ENCODE measurements at places on chromosomes 5 and 9.

DNA sequence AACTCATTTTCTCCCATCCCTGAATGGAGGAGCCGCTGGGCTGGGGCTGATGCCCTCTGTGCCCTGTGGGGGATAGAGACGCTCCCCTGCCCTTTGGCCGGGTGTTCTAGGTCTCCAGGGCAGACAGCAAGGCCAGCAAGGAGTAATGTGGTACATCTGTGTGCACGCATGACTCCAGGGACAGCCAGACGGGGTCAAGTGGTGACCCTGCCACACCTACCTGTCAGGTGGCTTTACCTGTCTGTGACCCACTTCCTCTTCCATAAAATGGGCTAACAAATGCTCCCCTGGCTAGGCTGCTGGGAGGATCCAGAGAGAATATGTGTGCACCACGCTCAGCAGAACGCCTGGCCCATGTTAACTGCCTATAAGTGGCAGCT, 35.4 kb upstream of the BARHL1 start:
- DNase-seq = no peak

GRCh38 chr9:137000177-137000930, 4.0 kb upstream of the CLIC3 start:
- DNase-seq = peak; percentile 69

DNA sequence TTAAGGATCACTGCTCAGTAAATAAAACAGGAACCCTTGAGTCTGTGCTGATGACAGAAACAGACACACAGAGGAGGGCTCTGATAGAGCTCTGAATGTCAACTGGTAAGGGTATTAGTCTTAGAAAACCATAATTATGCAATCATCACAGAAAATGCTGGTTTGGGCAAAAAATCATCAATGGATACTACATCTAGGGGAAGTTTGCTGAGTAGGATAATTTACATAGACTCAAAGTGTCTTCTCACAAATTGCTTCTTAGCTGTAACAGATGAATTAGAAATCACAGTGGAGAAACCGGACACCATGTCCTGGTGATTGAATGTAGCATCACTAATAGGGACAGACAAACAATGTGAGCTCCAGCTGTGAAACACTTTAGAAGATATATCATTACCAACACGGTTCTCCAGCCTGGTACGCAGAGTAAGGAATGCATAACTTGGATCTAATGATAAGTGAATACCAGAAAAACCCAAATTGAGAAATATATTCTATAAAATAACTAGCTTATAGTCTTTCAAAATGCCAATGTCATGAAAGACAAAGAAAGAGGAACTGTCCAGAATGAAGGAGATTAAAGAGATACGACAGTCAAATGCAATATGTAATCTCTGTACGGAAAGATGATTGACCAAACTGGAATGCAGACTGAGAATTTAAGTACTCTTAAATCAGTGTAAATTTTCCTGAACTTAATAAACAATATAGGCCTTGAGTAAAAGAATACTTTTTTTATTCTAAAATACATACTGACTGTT, 17.3 kb downstream of the CHD1 start:
- DNase-seq = no peak

GRCh38 chr9:134134949-134135342, 936 bp upstream of the WDR5 start:
- peak; percentile 67 for DNase-seq

DNA sequence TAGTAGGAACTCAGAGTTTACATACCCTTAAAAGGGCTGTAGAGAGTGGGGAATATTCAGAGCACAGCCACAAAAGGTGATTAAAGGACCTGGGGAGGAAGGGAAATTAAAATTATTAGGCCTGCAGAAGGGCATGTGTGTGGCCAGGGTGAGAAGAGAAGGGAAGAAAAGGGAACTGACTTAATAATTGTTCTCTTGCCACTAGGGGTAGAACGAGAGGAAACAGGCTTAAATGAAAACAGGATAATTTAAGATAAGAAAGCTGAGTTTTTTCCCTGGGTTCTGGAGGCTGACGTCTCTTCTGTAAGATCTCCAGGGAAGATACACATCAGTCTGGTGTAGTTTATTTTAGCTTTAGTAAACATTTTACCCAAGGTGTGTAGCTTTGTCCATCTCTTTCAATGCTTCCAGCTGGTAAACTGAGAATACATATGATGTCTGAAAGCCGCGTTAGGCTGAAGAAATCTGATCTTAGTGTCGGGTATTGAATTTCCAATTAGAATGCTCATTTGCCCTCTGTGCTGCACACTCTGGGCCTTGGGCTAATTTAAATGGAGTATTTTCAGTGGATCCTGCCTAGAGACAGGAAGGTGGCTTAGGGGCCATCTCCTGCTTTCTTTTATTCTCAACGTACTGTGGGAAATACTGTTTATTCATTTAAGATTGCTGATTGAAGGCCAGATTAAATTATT, 416.8 kb downstream of the TMEM38B start:
- no peak for DNase-seq

- no peak for DNase-seq
These were observed 11.3 kb downstream of the C5orf15 start for GRCh38 chr5:133957080-133957479.

DNA sequence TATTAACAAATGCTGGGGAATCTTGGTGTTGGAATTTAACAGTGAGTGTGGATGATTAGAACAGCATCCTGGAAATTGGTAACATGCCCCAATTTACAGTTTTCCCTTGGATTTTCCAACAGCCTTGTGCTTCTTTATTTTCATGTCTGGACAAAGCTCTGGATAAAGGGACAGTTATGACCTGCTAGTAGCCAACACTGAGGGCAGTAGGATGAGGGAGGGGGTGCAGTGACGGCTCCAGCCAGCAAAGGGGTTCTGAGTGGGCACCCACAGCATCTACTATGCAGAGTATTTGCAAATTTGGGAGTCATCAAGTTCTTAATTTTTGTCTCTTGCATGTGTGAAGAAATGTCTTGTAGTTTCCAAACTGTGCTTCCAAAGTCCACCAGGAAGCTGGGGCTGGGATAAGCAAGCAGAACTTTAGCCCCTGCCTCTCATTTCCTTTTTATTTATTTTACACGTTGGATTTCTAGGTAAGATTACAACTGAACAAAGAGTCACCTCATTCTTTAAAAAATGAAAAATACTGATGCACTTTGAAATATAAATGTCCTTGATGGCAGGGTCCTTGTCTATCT, 63.0 kb upstream of the SELENOP start:
- DNase-seq = no peak

- DNase-seq = no peak
These were observed 420.0 kb downstream of the SEMA5A start for GRCh38 chr5:9125852-9126251.

GRCh38 chr5:149724130-149724840, 5.8 kb upstream of the PPARGC1B start:
- peak; percentile 31 for DNase-seq

DNA sequence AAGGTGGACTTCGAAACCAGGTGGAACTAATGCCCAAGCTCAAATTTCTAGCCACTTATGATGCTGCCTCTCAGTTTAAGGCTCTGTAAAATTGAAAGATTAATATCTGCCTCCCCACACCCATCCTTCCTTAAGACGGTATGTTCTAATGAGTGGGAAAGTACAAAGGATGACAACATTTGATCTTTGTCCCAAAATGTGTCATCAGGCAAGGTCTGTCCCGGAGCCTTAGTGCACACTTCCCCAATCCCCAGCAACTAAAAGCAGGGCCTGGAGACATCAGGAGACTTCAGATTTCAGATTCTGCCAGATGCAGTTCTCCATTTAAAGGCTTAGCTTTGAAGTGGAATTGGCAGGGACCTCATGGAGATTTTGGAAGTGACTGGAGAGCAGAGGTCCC, 316.5 kb downstream of the ASTN2 start:
- DNase-seq = no peak
